ENCODE measurements at places on chromosomes 12 and 14.

GRCh38 chr12:42756841-42757623, 167.5 kb upstream of the PRICKLE1 start:
- no peak for DNase-seq

DNA sequence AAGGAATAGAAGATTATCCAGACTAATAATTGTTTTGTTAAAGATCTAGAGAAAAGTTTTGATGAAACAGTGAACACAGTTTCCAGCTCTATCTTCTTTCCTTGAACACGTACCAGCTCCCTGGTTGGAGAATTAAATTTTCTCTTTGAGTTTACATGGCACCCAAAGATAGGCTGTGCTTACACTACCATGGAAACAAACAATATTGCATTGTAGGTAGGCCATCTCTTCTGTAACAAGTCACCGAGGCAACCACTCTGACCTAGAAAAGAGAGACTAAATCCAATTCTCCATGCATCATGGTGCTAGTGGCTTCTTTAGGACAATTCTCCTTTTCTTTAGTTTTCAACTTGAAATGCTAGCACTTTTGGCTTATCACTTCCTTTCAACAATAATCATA, 9.9 kb downstream of the BMAL2 start:
- no peak for DNase-seq

DNA sequence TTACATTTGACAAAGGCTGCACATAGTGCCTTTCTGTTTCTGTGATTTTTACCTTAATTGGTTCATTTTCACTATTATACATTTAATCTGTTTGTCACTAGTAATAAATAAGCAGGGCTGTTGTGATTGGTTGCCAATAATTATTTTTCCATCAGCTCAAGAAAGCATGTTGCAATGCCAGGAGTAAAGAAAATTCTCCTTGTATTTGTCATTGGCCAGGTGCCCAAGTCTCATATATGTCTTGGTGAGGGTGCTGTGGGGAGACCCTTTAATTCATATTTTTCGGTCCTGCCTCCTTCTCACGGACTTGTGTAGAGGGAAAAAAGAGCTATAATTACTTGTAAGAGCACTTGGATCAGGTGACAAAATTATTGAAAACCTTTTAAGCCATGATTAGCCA, 108.0 kb downstream of the KITLG start:
- no peak for DNase-seq

DNA sequence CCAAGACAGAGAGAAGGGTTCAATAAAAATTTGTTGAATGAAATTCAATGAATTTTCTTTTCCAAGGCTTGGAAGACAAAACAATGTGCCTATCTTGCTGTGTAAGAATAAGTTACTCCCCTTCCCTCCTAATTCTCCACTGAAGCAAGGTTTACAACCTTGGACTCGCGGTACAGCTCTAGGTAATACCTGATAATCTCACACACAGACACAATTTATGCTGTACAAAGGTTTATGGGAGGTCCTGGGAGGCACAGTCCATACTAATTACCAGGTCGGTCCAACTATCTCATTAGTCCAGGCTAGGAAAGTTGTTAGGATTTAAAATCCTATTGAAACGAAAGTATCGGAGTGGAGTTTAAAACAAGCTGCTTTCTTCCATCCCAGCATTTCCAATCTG, 42.6 kb downstream of the NELL2 start:
- no peak for DNase-seq

DNA sequence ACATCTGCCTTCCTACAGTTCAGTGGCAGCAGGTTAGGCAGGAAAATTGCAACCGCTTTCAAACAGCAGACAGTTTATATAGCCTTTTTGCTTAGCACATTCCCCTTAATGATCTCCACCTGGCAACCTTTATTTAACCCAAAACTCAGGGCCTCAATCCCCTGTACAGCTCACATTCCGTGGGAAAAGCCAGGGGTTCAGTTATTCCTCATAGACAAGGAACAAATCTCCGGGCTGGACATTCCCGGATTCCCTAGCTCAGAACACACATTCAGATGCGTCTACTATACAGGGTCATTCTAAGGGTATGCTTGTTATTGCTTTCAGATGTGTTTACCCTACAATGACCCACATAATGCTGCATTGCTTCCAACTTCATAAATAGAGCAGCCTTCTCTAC, 73.8 kb upstream of the DCN start:
- no peak for DNase-seq

GRCh38 chr14:80404413-80404812, 193.1 kb upstream of the DIO2 start:
- no peak for DNase-seq

DNA sequence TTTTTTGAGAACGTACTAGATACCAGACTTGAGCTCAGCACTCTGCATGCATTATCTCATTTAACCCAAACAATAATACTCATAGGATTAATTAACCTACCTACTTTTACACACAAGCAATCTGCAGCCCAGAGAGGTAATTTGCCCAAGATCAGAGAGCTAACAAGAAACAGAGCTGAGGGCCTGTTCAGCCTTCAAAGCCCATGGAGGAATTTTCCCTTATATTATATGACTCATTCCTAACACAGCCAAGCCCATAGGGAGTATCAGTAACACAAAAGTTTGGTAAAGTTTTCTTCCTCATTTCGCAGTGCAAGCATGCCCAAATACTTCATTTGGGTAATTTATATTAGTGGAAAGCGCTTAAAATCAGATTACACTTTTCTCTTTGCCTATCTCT, 94.7 kb downstream of the GALC start:
- no peak for DNase-seq

DNA sequence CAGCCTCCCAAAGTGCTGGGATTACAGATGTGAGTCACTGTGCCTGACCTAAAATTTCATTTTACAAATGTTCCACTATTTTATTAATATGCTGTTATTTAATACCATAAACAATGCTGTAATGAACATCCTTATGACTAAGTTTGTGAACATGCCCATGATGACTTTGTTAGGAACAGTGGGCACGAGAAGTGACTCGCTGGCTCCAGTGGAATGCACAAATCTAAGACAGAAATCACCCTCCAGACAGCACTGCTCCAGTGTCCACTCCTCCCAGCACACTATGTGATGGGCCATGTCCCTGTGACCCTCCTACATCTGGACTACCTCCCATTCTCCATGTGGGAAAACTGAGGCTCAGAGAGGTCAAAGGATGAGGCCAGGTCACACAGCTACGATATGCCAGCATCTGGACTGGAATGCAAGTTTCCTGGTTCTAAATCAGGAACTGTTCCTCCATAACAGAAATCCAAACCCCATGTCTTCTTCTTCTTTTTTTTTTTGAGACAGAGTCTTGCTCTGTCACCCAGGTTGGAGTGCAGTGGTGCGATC, 57.9 kb downstream of the GPR68 start:
- DNase-seq, result no peak

DNA sequence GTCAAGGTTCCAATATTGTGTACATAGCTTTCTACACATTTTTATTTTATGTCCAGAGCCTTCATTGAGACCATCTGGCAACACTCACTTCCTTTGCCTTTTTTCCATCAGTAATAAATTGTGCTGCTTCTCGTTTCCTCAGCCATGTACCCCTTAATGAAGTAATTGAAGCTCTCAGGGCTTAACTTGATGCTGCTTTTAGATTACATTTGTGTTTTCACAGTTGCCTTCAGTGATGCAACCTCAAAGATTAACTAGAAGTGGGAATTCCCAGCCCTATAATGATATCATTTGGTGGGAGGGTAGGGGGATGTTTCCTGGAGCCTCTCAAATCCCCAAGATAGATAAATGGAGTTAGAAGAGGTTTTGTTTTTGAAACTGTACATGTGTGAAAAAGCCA, 80.2 kb upstream of the KRR1 start:
- no peak for DNase-seq

DNA sequence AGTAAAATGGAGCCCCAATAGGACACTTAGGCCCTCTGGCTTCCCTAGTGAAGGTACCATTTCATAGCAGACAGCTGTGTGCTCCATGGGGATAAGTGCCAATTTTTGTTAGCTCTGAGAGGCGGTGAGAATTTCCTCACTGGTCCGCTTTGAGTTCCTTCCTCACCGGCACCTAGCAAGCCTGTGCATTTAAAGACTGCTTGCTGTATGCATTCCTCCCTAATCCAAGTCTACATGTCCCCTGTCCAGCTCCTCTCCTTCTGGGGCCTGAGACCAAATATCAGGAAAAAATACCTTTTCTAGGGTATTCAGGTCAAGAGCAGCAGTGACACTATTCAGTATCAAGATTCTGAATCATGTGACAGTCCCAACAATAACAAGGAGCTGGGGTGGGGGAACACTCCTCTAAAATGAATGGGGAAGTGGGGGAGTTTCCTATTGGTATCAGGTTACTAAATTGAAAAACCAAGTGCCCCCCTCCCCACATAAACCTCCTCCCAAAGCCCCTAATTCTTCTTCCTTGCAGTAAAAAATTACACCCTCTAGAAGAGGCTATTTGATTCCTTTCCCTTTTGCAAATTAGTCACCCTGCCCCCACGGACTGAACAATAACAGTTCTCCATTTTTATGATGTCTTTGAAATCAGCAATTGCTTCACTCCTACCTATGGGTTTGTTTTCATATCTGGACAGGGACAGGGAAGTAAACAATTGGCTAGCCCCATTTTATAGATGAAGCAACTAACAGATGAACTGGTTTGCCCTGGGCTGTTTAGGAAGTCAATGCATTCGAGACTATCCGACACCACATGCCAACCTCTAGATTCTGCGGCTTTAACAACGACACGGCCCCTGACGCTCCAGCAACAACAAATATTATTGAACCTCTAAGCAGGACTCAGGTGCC, 28.9 kb downstream of the BCL11B start:
- no peak for DNase-seq

DNA sequence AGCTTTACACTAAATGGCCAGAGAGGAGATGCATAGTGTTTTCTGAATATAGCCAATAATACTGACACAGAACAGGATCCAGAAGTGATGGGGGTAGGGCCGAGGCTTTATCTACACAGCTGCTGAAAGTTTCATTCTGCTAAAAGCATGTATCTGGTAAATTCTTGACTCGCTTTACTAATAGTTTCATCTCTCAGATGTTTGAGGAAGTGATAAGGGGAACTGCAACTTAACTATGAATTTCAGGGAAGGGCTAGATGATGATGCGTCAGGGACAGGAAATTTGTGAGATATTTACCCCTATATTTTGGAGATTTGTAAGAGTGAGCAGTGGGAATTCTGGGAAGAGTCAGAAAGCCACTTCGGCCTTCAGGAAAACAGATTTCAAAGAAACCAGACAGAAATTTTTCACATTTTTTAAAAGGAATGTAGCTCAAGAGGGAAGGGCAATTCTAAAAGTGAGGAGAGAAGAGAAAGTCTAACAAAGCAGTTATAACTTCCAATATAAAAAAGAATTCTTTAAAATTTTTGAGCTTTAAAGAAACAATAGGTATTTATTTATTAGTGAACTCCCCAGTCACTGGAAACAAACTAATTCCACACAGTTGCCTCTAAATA, 243.1 kb downstream of the BCAT1 start:
- no peak for DNase-seq

DNA sequence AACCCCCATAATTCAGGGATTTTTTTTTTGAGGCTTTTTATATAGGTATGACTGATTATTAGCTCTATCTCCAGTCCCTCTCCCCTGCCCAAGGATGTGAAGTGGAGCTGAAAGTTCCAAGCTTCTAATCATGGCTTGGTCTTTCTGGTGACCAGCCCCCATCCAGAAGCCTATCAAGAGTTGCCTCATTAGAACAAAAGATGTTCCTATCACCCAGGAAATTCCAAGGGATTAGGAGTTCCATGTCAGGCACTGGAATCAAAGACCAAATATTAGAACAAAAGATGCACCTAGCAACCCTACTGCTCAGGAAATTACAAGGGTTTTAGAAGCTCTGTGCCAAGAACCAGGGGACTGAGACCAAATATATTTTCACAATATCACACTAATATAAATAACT, 29.9 kb downstream of the LRP6 start:
- no peak for DNase-seq

DNA sequence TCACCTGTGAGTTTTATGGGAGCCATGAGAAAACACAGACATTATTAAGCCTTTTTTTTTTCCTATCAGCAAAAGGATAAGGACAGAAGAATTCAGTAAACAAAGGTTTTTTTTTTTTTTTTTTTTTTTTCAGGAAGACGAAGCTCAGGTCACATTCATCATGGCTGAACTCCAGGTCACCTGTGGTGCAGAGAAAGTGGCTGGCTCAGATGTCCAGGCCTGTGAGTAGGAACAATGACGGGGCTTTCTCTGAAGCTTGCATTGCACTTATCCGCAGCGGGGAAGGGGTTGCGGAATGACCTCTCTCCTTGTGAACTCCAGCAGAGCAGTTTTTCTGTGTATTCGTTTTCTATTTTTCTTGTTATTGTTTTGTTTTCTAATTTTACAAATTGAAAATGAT, 759.6 kb upstream of the TMEM132C start:
- no peak for DNase-seq

DNA sequence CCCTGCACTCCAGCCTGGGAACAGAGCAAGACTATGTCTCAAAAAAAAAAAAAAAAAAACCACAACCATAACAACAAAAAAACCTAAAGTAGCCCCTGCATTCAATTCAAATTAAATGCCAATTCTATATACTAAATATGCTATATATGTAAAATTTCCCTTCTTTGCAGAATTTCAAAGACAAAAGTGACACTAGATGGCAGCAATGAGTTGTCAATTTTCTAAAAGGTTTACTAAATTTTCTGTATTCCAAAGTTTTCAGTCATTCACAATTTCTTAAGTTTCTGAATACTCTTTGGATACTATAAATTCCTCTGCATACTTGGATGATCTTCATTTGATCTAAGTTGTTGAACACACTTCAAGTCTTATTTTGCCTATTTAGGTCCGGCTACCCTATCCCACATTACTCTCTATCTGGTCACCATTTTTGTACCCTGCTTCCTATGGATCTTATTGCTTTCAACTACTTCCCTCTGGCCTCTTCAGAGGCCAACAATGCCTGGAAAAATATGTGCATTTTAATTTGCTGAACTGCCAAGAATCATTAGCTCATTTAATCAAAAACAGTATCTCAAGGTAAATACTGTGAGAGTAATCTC, 27.9 kb downstream of the HNRNPC start:
- no peak for DNase-seq

- DNase-seq, result no peak
These were observed 405.2 kb upstream of the TBX3 start for GRCh38 chr12:115088995-115089841.

DNA sequence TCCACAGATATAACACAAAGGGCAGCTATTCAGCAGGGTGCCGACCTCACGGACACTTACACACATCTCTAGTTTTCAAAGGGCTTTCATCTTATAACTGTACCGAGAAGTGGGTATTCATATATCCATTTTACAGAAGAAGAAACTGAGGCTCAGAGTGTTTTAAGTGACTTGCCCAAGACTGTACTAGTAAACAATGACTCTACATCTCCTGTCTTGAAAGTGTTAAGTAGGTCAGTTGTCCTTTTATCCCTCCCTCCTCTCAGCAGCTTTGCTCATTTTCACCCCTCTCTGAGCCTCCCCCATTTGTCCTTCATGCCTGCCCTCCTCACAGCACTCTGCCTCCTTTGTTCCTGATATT, 13.8 kb downstream of the CFAP251 start:
- DNase-seq, result no peak
